ENCODE measurements at places on chromosomes 11 and 22. TPM values are rescaled to one million over a fixed set of nuclear protein-coding genes. Genes with fewer than 3 reads are reported as not detected.

GRCh38 chr11:75565221-75565814 is 3.3 kb downstream of the SERPINH1 start:
- no peak for DNase-seq

GRCh38 chr11:31809541-31809856 is 1.6 kb downstream of the PAX6 start:
- DNase-seq = no peak

DNA sequence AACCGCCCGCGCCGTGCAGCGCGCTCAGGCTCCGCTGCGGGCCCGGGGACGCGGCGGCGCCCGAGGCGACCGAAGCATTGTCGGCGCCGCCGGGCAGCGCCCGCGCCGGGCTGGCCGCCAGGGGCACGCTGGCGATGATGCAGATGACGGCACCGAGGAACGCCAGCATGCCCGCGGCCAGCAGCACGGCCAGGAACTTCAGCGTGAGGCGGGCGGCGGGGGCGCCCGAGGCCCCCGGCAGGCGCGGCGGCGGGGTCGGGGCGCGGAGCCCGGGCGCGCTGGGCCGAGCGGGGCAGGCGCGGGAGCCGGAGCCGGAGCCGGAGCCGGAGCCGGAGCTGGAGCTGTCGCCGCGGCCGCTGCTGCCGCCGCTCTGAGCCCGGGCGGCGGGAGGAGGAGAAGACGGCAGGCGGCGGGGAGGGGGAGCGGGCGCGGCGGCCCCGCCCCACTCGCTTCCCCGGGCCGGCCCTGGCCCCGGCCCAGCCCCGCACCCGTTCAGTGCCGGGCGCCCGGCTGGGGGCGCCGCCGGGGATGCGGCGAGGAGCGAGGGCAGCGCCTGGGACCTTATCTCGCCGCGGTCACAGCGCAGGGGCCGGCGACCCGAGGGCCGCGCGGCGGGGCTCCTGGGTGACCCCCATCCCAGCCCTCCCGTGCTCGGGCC is at the start of gene NPTXR:
NPTXR (minus strand) TSS at position 372 of the 658 bp plus-strand sequence.
- no peak for DNase-seq

- no peak for DNase-seq
Measured at GRCh38 chr11:88115828-88116755, 59.2 kb downstream of the RAB38 start.

DNA sequence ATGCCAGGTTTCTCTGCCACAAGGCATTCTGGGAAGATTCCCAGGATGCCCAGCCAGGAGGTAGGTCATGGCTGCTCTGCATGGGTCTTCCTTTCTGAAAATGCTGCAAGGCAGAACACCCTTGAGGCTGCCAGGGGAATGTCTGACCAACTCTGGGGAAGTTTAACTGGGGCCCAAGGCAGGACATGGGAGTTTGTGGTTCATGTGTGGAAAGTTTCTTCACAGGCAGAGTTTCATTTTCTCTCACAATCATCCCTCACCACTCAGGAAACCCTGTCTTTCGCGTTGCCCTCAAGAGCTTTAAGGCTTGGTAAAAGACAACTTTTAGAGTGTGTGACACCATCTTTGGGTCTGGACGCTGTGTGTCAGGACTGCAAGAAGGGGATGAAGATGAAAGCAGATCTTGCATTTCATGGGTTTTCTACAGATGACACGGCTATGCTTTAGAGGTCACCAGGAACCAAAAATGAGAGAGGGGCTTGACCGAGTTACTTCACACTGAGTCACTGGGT is 133.5 kb downstream of the CD44 start:
- no peak for DNase-seq

MUC2 gene
- 0.45 TPM for polyA plus RNA-seq

DNA sequence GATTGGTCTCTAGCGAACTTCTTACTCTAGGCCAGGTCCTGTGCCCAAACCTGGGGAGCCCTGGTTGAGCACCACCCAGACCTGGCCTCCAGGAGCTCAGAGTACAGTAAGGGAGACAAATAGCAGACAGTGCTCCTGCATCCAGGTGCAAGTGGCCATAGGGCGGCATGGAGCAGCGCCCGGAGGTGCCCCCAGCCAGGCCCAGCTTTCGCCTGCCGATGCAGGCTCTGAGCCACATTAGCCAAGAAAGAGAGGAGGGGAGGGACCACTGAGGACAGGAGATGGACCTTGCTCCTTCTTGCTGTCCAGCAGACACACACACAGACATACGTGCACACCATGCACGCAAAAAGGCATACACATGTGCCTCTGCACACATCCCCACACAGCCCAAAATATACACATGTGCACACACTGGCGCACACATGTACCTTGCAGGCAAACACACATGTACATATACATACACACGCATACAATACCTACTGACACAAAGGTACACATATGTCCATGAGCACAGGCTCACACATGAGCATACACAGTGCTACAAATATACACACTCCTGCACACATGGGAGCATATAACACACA is 68.7 kb upstream of the FGF3 start:
- no peak for DNase-seq
